ENCODE measurements at places on chromosomes 3 and 15.

GRCh38 chr15:77123854-77124253 lies 52.9 kb upstream of the TSPAN3 start:
- no peak for DNase-seq

DNA sequence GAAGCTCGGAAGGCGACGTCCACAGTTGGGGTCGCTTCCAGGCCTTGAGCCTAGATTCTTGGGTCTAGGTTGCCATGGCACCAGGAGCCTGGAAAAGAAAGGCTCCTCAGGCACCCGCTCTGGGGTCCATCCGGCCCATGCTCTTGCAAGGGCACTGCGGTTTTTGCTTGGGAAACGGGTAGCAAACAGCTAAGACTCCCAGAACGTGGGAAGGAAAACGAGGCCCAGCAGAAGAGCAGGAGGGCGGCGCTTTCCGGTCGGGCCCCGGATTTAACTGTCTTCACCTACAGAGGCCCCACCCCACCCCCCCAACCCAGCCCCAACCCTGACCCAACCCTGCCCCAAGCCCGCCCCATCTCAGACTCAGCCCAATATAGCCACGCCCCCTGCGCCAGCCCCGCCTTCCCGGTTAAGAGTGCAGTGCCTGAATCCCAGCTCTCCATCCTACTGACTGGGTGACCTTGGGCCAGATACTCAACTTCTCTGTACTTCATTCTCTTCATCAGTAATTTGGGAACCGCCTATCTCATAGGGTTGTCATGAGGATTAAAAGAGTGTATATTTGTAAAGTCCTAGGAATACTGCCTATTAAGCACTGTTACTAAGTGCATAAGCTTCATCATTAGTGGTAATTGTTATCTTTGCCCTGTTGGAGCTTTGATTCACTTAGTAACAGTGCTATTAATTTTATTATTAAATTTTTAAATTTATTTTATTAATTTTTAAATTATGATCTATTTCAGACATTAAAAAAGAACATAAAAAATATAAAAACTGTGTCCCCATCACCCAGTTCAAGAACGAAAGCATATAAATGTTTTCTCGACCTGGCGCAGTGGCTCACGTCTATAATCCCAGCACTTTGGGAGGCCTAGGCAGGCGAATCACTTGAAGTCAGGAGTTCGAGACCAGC lies 28.4 kb upstream of the SMAD6 start:
- no peak for DNase-seq

DNA sequence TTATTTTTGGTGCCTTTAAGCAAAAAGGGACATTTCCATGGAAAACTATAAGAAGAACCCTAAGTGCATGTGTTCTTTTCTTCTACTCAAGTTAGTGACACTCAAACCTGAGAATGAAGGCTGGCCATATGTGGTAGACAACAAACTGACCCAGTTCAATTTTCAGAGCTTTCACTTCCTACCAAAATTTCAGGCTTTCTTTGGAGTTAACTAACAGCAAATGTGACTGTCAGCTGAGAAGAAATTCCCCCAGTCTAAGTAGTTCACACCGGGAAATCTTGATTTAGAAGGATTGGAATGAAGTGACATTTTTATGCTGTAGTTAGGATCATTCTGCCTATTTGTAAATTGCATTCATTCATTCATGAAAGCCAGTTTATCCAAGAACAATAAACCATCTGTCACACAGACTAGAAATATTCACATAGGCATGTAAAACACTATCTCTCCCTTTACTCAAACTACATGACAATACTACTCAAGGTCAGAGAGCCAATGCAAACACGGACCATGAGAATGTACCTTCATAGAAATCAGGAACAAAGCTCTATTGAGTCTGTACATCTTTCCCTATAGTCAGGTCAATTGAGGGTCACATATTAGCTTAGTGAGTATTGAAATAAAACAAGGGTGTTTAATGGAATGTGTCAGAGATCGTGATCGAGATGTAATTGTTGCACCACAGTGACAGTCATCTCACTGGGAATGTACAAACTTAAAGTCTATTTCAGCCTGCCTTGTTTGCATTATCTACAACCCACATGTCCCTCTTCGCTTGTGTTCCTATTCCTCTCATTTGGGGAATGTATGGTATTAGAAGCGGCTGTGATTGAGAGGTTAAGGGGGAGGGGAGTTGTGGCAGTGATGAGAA lies 113.8 kb upstream of the TGFBR2 start:
- DNase-seq = peak; percentile 38

DNA sequence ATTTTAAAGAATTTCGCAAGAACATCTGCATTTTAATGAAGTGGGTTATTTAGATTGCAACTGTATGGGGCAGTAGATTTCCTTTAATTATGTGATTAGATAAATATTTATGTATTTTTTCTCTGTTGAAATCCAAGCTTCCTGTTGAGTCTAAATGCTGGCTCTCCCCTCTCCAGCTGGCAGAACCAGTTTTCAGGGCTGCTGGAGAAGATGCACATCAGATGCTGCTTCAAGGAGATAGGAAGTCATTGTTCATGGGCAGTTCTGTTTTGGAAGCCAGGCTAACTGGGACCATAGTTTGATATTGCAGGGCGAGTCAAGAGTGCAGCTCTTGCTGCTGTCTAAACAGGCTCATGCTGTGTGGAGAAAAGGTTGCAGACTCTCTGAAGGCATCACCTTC lies 97.4 kb downstream of the SLC9A9 start:
- DNase-seq = no peak

DNA sequence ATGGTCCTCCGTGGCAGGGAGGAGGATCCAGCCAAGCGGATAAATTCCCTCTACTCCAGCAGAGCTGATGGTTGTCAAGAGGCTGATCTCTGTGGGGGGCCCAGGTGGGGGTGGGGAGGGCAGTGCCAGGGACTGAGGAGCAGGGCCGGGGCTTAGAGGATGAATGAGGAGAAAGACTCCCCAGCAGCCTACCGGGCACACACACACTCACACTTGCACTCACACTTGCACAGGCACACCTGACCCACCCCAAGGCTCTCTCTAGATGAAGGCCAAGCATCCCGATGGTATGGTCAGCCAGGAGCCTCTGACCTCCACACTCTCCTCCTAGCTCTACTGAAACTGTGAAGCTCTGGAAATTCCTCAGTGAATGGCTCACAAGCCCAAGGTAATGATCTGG lies 131.3 kb upstream of the PRR20G start:
- no peak for DNase-seq

DNA sequence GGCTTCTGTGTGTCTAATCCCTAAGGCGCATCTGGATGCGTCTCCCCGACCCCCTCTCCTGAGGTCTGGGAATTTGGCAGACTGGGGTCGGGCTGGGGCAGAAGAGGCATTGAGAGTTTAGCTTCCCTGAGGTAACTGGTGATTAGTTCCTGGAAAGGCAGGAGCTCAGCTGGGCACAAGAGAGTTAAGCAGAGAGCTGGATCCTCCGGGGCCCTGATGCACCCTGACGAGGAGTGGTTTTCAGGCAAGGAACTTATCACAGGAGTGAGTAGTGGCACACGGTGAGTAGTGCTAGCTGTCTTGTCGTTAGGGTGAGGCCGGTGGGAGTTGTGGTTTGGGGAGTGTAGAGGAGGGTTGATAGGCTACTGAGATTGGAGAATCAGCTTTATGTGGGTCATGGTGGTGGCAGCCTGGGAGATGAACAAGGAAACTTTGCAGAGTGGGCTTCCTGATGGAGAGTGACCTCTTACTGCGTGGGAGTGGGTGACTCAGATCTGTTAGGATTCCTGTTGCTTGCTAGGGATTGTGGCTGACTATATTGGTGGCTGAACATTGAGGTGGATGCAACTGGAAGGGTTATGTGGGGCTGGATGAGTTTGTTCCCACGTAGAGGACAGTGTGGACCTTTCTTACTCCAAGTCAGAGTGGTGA lies 897 bp downstream of the RAD54L2 start:
- DNase-seq = no peak

Measured in HS-5 (cell line).